ENCODE measurements at places on chromosomes 12 and 14. TPM values are rescaled to one million over a fixed set of nuclear protein-coding genes. Genes with fewer than 3 reads are reported as not detected.

GRCh38 chr12:55227643-55228042 lies 6.8 kb downstream of the OR10A7 start:
- H3K27ac ChIP-seq, result no peak overlapping the region
- DNase-seq, result no peak
- H3K36me3 ChIP-seq, result no peaks in the 10 kb centered on the region
- peaks cover 4% of the 10 kb centered on the region for H3K27me3 ChIP-seq

- DNase-seq, result no peak
- H3K36me3 ChIP-seq, result no peaks in the 10 kb centered on the region
- H3K27ac ChIP-seq, result no peak overlapping the region
- H3K27me3 ChIP-seq, result no peaks in the 10 kb centered on the region
Observed at GRCh38 chr12:3523058-3523457, 32.1 kb downstream of the PRMT8 start.

DNA sequence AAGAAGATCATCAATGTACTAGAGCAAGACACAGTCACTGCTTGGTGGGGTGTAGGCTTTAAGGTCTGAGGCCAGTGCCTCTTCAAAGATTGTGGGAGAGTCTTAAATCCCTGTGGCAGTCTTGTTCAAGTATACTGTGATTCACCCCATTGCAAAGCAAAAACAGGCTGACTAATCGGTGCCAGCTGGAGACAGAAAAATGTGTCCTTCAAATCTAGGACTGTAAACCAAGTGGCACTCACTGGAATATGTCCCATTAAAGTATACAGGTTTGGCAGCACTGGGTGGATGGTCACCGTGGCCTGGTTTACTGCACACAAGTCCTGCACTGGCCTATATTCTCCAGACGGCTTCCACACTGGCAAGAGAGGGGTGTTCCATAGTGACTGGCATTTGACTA lies 1315.3 kb downstream of the TMEM121 start:
- H3K4me3 ChIP-seq, result no peak overlapping the region
- no peak for DNase-seq

- no peak overlapping the region for H3K4me3 ChIP-seq
- H3K27ac ChIP-seq, result no peak overlapping the region
- no peaks in the 10 kb centered on the region for H3K36me3 ChIP-seq
Observed at GRCh38 chr12:109686523-109686922, 27.1 kb upstream of the FAM222A start.

GRCh38 chr12:125187148-125187745 lies 122.0 kb downstream of the AACS start:
- H3K4me1 ChIP-seq, result peaks cover 7% of the 10 kb centered on the region
- peaks cover 36% of the 10 kb centered on the region for H3K27me3 ChIP-seq
- DNase-seq, result no peak
- H3K4me3 ChIP-seq, result no peak overlapping the region

GRCh38 chr14:73427516-73428264 lies 30.7 kb downstream of the NUMB start:
- no peak for DNase-seq
- H3K4me3 ChIP-seq, result no peak overlapping the region
- no peaks in the 10 kb centered on the region for H3K36me3 ChIP-seq
- no peak overlapping the region for H3K27ac ChIP-seq
- H3K27me3 ChIP-seq, result no peaks in the 10 kb centered on the region

DNA sequence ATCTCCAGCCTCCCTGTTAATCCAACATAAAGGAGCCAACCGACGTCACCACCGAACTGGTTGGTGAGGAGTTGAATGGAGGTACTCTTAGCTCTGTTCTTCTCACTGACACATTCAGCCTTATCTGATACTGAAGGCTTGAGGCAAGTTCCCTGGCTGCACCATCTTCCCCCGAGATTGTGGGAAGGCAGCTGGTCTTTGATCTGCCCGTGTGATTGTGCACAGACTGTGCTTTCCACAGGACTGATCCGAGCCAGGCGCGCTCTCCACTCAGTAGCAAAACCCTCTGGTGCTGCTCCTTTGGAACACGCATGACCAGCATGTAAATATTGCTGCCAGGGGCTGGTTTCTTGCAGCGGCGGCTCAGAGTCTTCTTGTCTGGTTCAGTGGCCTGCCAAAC lies 30.1 kb upstream of the DLK1 start:
- no peaks in the 10 kb centered on the region for H3K36me3 ChIP-seq
- no peaks in the 10 kb centered on the region for H3K27me3 ChIP-seq
- no peaks in the 10 kb centered on the region for H3K4me1 ChIP-seq

DNA sequence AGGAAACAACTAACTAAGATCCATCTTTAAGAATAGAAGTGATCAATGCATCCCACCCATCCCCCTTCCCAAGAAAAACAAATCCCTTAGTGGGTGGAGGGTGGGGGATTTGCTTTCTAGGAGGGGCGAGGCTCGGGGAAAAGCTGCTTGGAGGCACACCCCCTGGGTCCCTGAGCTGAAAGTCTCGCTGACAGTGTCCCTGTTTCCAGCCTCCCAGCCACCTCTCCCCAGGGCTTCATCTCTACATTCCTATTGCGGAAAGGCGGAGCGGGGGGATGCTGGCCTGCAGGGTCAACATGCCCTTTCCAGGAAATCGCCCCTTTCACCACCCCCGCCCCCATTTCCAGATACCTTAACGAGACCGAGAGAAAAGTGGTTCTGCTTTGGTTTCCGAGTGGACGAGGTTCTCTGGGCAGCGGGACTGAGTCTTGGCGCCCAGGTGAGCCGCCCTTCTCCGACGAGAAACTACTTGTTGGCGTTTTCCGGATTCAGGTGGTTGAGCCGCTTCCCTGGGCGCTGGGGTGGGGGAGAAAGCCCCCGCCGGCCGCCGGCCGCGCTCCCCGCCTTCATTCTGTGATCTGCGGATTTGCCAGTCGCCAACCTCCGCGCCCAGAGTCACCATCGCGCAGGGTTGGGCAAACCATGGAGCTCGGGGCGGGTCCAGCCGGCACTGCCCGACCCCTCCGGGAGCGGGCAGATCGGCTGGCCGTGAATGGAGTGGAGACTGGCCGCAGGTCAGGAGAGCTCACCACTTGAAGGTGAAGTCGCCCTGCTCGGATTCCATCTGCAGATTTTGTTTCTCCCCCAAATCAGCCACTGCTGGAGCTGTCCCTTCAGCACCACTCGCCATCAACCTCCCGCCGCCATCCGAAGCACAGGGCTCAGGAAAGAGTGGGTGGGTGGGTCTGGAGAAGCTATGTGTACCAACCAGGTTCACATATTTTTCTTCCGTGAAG lies 505 bp downstream of the KCNC2 start:
- DNase-seq, result no peak
- H3K4me3 ChIP-seq, result no peak overlapping the region
- no peaks in the 10 kb centered on the region for H3K36me3 ChIP-seq
- no peaks in the 10 kb centered on the region for H3K4me1 ChIP-seq

DNA sequence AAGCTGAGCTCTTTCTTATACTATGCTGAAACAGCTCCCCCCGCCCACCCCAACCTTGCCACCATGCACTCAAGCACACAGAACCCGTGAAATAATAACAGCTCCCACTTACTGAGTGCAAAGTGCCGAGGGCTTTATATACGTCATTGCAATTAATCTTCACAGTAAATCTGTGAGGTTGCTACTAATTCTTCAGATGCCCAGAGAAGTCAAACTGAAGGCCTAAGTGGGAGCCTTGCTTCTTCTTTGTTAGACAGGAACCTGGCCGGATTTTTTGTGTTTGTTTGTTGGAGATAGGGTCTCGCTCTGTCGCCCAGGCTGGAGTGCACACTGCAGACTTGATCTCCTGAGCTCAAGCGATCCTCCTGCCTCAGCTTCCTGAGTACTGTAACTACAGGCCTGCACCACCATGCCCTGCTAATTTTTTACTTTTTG lies 34.0 kb downstream of the VCPKMT start:
- peaks cover 73% of the 10 kb centered on the region for H3K4me1 ChIP-seq
- H3K36me3 ChIP-seq, result no peaks in the 10 kb centered on the region
- peak; percentile 87 for DNase-seq
- peak overlapping the region; percentile 95 for H3K27ac ChIP-seq
- H3K27me3 ChIP-seq, result no peaks in the 10 kb centered on the region

DNA sequence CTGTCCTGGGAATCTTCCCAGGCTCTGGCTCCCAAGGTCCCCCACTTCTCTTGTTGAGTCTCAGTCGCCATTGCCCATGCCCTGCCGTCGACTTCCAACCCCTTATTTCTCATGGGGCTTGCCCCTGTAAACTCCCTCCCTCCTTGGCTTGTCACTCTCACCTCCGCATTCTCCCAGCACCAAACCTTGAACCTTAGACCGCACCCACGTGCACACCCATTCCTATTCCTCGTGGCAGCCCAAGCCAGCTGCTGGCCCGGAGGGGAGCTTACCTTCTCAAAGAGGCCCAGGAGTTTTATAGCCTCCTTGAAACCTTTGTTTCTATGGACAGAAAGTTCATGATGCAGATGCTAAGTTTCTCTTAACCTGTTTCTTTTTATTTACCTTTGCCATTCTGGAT lies 4.6 kb downstream of the JDP2 start:
- no peak overlapping the region for H3K27ac ChIP-seq
- H3K27me3 ChIP-seq, result peaks cover 10% of the 10 kb centered on the region
- H3K4me3 ChIP-seq, result no peak overlapping the region
- no peak for DNase-seq

- H3K4me3 ChIP-seq, result no peak overlapping the region
- H3K4me1 ChIP-seq, result peaks cover 5% of the 10 kb centered on the region
Observed at GRCh38 chr14:53214384-53214783, 61.3 kb upstream of the DDHD1 start.

DNA sequence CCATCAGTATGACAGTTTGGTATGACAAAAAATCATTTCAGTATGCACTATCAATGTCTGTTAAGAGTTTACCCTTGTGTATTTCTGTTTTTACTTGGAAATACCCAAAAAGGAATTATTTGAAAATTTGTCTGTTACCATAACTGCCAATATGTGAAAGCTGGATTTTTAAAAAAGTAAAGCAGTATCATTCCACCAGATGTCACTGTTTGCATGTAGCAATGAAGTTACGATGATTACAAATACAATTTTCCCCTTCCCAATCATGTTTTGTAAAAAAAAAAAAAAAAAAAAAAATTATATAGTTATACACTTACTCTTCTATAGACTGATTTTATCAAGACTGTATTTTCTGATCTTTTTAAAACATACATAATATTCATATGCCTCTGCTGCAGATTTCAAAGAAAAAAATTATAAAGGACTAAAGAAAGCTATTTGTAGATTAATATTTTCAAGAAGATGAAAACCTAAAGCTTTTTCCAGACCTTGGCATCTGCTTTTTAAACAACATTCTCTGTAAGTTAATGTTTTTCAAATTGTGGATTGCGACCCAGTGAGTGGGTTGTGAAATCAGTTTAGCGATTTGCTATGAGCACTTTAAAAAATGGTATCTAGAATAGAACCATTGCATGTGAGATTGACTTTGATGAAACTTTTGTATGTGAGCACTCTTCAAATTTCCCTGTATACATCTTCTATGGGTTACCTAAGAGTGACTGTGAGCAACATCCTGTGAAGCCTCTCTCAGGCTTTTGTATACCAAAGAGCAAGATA lies 114.2 kb downstream of the TTC6 start:
- DNase-seq, result no peak
- no peaks in the 10 kb centered on the region for H3K27me3 ChIP-seq
- no peak overlapping the region for H3K27ac ChIP-seq

- no peak for DNase-seq
- H3K4me1 ChIP-seq, result no peaks in the 10 kb centered on the region
- no peaks in the 10 kb centered on the region for H3K36me3 ChIP-seq
- no peak overlapping the region for H3K4me3 ChIP-seq
- no peaks in the 10 kb centered on the region for H3K27me3 ChIP-seq
- no peak overlapping the region for H3K27ac ChIP-seq
Observed at GRCh38 chr14:84390010-84390409, 1139.9 kb upstream of the FLRT2 start.

DNA sequence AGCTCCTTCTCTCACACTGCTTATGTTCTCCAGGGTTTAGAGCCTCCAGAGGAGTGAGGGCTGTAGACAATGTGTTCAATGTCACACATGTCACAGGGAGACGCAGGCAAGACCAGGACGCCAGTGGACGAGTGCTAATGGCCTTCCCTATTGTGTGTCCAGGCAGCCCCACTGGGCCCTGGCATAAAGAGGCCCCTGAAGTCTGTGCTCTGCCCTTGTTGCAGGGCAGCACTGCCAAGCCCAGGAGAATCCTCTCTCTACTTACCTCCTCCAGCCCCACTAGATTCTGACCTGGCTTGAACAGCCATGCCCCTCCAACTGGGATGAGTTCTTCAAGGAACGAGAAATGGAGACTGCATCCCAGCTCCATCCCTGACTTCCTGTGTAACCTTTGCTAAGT lies 24.8 kb upstream of the TMEM106C start:
- H3K27ac ChIP-seq, result no peak overlapping the region
- DNase-seq, result no peak
- no peaks in the 10 kb centered on the region for H3K27me3 ChIP-seq

DNA sequence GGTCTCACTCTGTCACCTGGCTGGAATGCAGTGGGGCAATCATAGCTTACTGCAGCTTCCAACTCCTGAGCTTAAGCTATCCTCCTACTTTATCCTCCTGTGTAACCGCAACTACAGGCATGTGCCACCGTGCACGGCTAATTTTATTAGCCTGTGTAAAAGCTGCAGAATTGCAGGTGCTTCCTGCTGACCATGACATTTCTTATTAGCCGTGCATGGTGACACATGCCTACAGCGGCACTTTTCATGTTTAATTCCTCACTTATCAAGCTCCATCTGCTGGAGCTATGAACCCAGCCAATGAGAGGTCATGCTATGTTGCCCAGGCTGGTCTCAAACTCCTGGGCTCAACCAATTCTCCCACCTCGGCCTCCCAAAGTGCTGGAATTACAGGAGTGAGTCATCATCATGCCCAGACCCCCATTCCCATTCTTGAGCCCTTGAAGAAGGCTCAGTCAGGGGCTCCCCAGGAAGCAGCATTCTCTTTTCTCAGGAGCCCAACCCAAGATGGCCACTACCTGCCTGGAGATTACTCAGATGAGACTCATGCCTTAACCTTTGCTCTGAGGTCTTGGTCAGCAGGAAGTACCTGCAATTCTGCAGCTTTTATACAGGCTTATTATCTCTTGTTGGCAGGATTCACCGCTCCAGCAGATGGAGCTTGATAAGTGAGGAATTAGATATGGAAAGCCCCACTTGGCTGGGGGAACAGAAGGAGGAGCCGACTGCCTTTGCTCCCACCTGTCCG lies 503.2 kb downstream of the MED13L start:
- no peaks in the 10 kb centered on the region for H3K4me1 ChIP-seq
- no peak overlapping the region for H3K4me3 ChIP-seq
- H3K27ac ChIP-seq, result no peak overlapping the region
- no peaks in the 10 kb centered on the region for H3K36me3 ChIP-seq

- no peak for DNase-seq
- H3K36me3 ChIP-seq, result no peaks in the 10 kb centered on the region
Observed at GRCh38 chr12:31533470-31533869, 57.5 kb downstream of the DENND5B start.

AQP6 gene
- not detected for polyA plus RNA-seq

AQP5 gene
- not detected for polyA plus RNA-seq

HOXC4 gene
- polyA plus RNA-seq, result 0.37 TPM

CBLN3 gene
- polyA plus RNA-seq, result not detected

ERP27 gene
- 5.3 TPM for polyA plus RNA-seq

DTX1 gene
- polyA plus RNA-seq, result 0.98 TPM

CD69 gene
- 253 TPM for polyA plus RNA-seq

Data from CD8-positive, alpha-beta memory T cell (primary cell).